Muscle of back (tissue), 13 donors: ENCODE measurements at places on chromosomes 1 and 21. TPM values are rescaled to one million over a fixed set of nuclear protein-coding genes. Genes with fewer than 3 reads are reported as not detected.

The PPCS gene
- polyA plus RNA-seq = 41.8 TPM

- DNase-seq = no peak
These were observed 24.4 kb downstream of the TBX15 start for GRCh38 chr1:118963456-118964430.

DNA sequence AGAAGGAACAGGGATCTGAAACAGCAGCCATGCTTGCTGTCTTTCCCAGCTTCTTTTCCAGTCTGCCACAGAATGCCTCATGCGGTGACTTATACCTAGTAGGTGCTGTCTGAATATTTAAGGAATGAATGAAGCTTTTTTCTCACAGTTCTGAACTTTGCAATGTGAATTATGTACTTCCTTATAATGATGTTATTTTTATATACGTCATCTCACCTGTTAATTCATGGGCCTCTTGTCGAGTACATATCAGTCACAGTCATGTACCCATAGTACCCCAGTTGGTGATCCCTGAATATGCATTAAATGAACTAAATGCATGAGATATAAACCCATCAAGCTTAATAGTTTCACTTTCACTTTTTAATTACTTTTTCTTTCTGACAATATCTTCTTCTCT, 132.7 kb downstream of the NTNG1 start:
- no peak for DNase-seq

GRCh38 chr1:230087717-230088105, 20.7 kb downstream of the GALNT2 start:
- DNase-seq = no peak

The SUSD4 gene
- polyA plus RNA-seq = 5.7 TPM

The RSPO1 gene
- not detected for polyA plus RNA-seq

The FCRL5 gene
- not detected for polyA plus RNA-seq

GRCh38 chr1:206794294-206794908, 22.1 kb upstream of the IL10 start:
- DNase-seq = no peak

The ESPN gene
- polyA plus RNA-seq = 1.4 TPM

The ITGB2 gene
- polyA plus RNA-seq = 12.2 TPM

DNA sequence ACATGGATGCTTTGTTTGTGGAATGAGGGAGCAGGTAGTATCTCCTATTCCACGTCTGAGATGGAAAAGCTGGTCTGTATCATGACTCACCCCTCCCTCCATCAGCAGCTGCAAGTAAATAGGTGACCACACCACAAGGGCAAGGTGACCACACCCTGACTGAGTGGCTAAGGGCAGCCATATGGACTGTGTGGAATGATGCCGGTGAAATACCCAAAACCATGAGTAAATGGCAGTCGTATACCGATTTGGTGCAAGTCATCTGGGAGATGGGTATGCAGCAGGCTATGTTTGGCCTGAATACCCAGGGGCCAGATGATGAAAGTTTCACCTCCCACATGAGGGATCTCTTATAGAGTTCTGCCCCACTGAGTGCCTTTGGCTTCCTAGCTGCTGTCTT, 15.8 kb upstream of the UBE2U start:
- no peak for DNase-seq

GRCh38 chr1:16189003-16189402, 23.4 kb downstream of the ARHGEF19 start:
- DNase-seq = no peak

DNA sequence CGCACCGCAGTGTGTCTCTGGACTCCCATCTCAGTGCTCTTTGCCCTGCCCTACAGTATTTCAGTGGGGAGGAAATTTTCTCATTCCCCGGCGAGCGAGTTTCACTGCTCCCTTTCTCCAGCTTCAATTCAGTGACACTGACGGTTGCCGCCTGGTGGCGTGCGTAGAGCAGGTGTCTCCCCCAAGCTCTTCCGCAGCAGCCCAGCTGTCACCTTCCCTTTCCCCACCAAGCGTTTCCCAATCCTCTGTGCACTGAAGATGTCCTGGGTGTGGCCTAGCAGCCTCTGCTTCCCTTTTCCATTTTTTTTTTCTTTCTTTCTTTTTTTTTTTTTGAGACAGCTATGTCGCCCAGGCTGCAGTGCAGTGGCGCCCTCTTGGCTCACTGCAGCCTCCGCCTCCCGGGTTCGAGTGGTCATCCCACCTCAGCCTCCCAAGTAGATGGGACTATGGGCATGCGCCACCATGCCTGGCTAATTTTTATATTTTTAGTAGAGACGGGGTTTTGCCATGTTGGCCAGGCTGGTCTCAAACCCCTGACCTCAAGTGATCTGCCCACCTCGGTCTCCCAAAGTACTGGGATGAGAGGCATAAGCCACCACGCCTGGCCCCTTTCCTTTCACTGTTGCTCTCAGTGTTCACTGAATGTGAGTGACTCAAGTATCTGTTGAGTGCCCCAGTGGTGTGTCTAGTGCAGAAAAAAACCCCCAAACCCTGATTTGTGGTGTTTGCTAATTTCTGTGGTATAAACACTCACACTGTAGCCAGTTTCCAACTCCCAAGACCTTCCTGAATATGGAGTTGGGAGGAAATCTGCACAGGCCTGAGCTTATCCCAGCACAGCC, 30.1 kb downstream of the TNFRSF1B start:
- DNase-seq = no peak

The EVA1C gene
- polyA plus RNA-seq = 2.7 TPM

- no peak for DNase-seq
These were observed 17.6 kb upstream of the MTARC2 start for GRCh38 chr1:220730486-220730885.

GRCh38 chr1:214186103-214186824, 94.7 kb upstream of the SMYD2 start:
- no peak for DNase-seq

DNA sequence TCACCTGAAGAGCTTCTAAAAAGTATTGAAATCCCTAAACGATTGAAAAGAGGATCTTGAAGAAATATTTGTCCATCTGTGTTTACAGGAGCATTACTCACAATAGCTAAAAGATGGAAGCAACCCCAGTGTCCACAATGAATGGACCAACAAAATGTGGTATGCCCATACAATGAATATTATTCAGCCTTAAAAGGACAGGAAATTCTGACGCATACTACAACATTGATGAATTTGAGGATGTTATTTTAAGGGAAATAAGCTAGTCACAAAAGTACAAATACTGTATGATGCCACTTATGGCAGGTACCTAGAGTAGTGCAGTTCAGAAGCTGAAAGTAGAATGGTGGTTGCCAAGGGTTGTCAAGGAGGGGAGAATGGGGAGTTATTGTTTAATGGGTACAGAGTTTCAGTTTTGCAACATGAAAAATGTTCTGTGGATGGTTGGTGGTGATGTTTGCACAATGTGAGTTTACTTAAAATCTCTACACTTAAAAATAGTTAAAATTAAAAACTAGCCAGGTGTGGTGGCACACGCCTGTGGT, 37.1 kb upstream of the GADD45A start:
- no peak for DNase-seq

DNA sequence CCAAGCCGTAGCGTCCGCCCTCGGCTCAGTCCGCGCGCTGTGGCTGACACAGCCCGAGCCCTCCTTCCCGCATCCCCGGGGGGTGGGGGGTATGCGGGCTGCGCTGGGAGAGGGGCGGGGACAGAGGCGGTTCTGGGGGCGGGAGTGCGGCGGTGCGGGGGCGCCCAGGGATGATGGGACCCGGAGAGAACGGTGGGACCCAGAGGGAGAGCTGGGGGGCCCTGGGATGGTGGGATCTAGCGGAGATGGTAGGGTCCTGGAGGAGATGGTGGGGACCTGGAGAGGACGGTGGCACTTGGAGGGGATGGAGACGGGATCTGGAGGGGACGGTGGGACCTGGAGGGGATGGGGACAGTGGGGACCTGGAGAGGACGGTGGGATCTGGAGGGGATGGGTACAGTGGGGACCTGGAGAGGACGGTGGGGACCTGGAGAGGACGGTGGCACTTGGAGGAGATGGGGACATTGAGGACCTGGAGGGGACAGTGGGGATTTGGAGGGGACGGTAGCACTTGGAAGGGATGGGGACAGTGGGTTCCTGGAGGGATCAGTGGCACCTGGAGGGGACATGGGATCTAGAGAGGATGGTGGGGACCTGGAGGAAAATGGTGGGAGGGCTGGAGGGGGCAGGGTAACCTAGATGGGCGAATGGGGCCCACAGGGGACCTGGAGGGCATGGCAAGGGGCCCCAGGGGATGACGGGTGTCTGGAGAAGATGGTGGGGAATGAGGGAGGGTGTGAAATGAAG, 477 bp downstream of the SNAP47 start:
- no peak for DNase-seq
